COR-L47 (cell line): ENCODE measurements at places on chromosomes 5 and 9.

- no peak for DNase-seq
Observed at GRCh38 chr5:1123418-1124147, 11.7 kb upstream of the SLC12A7 start.

GRCh38 chr5:119036101-119036762 is 34.7 kb upstream of the DMXL1 start:
- no peak for DNase-seq

DNA sequence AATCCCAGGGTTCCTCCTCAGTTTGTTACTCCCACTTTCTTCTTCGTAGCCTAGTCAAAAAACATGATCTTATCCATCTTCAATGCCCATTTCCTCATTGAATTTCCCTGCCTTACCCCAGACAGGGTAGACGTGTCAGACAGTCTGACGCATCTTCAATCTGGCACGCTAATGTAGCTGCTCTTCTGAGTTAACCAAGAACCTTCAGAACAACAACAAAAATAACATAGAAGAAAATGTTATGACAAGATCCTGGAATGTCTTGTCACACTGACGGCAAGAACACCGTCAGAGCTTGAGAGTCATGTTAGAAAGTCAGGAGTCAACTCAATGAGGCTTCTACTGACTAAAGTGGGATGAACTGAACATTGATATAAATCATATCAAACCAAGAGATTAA is 122.7 kb upstream of the SPDL1 start:
- no peak for DNase-seq

GRCh38 chr5:141840280-141840812 is 37.9 kb downstream of the PCDH1 start:
- no peak for DNase-seq

- no peak for DNase-seq
Observed at GRCh38 chr5:16931334-16932110, 4.6 kb downstream of the MYO10 start.
